Muscle of back (tissue), 13 donors: ENCODE measurements at places on chromosomes 7 and 10. TPM values are rescaled to one million over a fixed set of nuclear protein-coding genes. Genes with fewer than 3 reads are reported as not detected.
A peak's percentile ranks its signal among the peaks of the same experiment; 100 is the strongest.

- no peak for DNase-seq
Observed at GRCh38 chr7:16411391-16411790, 9.9 kb downstream of the CRPPA start.

- no peak for DNase-seq
Observed at GRCh38 chr10:1114315-1114714, 58.1 kb downstream of the WDR37 start.

The SPDYE2B gene
- 1.9 TPM for polyA plus RNA-seq

DNA sequence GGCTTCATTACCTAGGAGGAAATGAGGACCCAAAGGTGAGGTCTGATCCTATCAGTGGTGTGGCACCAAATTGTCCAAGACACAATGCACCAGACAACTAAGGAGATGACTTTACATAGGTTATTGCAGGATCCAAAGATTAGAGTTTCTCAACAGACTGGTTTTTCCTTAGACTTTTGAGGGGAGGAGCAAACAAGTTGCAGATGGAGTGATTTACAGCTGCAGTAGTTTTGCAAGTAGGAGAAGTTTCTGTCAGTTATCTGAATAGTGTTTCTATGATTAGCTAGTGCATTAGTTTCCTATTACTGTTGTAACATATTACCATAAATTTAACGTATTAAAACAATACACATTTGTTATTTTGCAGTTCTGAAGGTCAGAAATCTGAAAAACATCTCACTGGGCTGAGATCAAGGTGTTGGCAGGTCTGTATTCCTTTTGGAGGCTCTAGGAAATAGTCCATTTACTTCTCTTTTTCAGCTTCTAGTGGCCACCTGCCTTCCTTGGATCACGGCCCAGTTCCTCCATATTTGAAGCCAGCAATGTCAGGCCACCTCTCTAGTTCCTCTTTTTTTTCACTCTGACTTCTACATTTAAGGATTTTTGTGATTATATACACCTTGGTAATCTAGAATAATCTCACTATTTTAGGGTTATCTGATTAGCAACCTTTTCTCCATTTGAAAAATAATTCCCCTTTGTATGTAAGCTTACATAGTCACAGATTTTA lies 994.9 kb downstream of the REEP3 start:
- peak; percentile 6 for DNase-seq

DNA sequence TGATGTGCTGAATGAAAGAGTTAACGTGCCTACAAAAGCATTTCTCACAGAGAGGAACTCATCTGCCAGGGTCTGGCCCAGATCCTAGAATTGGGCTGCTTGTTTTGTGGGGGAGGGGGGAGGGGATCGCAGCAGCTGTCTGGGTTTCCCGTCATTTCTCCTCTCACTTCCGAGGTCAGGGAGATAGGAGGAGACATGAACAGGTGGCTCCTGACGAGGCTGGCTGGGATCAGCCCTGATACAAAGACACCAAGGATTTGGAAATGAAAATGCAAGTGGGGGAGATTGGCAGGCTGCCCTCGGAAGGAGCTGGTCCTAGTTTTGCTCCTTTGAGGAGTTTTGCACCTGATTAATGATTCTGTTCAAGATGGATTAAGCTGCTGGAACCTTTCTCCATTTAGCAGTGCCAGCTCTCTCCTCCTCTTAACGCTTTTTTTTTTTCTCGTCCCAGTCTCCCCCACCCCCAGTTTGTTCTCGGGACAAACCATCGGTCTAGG lies 86.8 kb upstream of the KMT2C start:
- DNase-seq: peak; percentile 69

DNA sequence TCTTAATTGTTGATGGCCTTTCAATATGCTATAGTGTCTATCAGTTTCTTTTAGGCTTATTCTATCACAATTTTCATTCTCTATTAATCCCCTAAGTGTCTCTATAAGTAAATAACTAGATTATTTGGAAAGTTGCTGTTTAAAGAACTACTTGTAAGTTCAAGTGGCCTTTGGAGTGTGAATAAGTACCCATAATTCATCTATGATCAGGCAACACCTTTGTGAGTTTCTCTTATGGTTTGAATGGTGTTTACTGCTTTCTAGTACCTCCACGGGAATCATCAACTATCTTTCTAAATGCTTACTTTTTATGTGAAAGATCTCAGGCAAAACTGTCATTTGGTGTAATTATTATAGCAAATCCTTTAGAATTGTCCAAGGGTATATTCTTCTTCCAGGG lies 166.7 kb downstream of the POU6F2 start:
- no peak for DNase-seq

DNA sequence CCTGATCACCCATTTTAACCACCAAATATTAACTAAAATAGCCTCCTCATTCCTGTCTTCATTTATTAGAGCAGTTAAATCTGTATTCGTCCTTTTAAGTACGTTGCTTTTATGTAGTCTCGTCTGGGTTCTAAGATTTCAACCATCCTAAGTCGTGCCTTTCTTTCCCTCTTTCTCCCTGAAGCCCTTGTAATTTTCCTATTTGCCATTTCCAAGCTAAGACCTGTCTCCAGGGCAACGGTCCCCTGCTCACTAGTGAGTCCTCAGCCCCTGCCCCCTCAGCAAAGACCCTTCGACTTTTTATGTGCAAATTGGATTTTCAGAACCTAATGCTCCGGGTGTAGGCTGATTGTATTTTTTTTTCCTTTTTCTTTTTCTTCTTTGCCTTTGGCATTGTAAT lies 16.1 kb upstream of the MEST start:
- no peak for DNase-seq

The SLC39A12 gene
- polyA plus RNA-seq: not detected

DNA sequence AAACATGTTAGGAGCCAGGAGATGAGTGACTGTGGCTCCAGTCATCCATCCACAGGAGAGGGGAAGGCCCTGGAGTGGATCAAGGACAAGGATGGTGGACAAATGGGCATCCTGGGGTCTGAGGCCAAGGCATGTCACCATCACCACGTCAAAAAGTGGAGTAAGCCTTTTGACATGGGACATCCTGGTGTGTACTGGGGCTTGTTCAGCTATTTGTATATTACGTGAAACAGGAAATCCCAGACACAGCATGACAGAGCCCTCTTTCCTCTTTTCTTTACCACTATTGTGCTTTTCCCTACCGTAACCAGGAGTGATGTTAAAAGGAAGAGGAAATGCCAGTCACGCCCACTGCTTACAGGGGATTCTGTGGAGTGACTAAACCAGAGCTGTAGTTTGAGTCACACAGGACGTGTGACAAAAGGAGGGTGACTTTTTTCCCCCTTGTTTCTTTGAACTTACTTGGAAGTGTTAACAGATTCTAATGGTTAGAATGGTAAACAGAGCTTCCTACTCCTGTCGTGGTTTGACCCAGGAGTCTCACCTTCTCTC lies 15.4 kb downstream of the ACSL5 start:
- DNase-seq: peak; percentile 35

DNA sequence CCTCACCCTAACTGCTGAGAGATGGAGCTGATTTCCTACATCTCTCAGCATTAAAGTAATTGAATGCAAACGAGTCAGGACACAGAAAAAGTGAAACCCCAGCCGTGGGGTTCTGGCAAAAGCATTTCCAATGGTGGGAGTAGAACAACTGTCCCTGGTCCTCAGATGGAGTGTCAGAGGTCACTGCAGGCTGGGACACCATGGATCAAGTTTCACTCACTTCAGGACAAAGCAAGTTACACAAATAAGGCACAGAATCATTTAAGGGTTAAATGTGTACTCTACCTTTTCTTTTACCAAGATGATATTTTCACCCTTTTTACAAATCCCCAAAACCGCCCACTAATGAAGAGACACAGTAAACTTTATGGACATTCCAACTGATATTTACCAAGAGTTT lies 607.8 kb downstream of the PARD3 start:
- no peak for DNase-seq

DNA sequence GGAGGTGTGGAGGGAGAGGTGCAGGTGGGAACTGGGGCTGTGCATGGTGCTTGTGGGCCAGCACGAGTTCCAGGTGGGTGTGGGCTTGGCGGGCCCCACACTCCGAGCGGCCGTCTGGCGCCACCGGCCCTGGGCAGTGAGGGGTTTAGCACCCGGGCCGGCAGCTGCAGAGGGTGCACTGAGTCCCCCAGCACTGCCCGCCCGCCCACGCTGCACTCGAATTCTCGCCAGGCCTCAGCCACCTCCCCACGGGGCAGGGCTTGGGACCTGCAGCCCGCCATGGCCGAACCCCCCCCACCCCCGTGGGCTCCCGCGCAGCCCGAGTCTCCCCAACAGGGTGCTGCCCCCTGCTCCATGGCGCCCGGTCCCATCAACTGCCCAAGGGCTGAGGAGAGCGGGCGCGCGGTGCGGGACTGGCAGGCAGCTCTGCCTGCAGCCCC lies 810.2 kb downstream of the PCDH15 start:
- DNase-seq: no peak

The TAS2R40 gene
- not detected for polyA plus RNA-seq

- DNase-seq: no peak
Observed at GRCh38 chr10:119283387-119283786, 76.0 kb downstream of the GRK5 start.

GRCh38 chr7:158343526-158343925 lies 244.1 kb downstream of the PTPRN2 start:
- no peak for DNase-seq

- no peak for DNase-seq
Observed at GRCh38 chr10:15188603-15189002, 20.1 kb upstream of the NMT2 start.

GRCh38 chr10:14712991-14713424 lies 61.7 kb downstream of the FAM107B start:
- DNase-seq: no peak

- no peak for DNase-seq
Observed at GRCh38 chr10:127440371-127440770, 108.7 kb upstream of the NPS start.

The KAT6B gene
- polyA plus RNA-seq: 13.5 TPM

DNA sequence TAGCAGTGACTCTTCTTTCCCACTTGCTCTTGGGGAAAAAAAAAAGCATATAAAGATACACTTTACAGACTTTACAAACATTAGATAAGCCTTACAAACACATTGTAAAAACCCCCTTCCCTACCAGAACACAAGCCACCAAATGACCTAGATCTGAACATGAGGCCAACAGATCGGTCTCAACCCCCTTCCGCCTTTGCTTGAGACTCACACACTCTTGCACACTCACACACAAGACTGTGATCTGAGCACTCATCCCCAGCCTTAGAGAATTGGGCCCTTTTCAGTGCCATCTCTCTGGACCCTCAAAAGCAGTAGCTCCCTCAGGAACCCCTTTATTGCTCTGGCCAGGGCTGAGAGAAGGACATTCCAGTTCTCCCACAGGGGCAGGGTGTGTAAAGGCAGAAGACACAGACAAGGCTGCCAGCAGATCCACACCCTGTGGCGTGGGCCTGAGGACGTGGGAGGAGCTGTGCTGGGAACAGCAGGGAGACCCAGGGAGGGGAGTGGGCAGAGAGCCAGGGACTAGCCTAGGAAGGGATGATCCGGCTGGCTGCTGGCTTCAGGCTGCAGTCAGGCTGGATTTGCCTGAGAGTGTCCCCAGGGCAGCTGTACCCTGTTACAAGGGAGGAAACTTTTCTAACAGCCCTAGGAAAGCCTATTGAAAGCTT lies 206.7 kb downstream of the KIAA1217 start:
- DNase-seq: peak; percentile 60

DNA sequence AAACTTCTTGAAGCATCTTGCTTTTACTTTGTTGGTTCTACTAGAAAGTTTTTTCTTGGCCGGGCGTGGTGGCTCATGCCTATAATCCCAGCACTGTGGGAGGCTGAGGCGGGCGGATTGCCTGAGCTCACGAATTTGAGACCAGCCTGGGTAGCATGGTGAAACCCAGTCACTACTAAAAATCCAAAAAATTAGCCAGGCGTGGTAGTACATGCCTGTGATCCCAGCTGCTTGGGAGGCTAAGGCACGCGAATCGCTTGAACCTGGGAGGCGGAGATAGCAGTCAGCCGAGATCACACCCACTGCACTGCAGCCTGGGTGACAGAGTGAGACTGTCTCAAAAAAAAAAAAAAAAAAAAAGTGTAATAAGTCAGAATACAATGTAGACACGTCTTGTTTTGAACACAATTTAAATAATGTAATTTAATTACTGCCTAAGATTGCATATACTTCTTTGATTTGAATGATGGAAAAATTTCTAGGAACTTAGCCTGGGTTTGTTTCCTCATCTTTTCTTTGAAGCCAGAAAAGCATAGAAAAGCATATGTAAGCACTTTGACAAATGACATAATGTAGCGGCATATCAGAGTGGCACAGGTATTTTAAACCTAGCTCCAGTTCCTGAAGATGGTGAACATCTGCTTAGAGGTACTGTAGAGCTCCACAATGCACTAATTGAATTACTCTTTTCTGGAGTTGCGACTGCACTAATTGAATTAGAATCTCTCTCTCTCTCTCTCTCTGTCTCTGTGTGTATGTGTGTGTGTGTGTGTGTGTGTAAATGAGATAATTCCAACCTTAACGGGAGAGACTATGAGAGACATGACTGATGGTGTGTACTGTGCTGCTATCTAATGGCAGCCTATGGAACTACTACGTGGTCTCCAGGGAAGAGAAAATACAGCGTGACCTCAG lies 87.8 kb downstream of the BTRC start:
- DNase-seq: peak; percentile 39

DNA sequence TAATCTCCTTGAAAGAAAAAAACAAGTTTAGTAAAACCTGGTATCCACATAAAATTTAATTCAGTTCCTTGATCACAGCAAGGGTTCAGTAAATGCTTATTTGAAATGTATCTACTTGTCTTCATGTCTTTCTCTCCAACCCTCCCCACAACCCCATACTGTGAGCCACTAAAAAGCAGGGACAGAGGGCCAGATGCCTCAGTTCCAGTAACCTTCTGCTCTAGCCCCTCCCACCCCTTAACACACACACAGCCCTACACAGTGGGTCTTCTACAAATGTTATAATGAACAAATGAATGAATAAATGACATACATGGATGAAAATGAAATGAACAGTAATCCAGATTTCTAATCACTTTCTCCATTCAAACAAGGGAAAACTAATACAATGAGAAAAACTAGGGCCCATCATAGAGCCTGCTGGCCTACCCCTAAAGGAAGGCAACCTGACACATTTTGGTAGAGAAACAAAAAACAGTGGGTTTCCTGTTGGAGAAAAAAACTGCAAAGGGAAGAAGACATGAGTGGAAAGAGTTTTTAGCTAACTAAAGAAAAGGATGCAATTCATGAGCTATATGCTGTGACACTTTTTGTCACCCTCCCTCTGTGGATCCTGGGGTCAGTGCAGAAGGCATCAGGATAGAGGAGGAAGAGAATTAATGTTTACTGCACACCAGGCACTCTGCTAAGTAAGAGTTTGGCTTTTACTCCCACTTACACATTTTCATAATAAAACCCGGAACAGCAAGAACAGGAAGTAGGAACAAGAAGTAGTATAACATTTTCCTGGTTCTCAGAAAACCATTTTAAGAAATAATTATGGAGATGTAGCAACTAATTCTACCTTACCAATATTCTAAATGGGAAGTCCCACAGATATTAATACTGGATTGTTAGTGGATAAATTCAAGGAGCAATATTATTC lies 38.1 kb downstream of the ELMO1 start:
- DNase-seq: no peak
